Daoy (cell line): ENCODE measurements at places on chromosomes 1 and 21. TPM values are rescaled to one million over a fixed set of nuclear protein-coding genes. Genes with fewer than 3 reads are reported as not detected.

DNA sequence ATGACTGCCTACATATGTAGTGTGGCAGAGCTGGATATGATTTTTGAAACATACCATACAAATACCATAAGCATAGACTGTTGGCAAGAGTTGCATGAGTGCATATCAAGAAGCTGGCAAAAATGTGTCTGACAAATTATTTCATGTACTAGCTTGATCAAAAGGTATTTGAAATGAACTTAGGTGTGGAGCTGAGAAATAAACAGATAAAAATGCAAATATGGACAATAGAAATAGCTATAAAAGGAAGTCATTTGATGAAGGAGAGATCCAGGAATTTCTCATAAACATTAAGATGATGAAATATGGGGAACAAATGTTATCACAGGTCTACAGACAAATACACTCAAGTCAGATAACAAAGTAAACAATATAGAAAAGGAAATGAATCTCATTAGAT lies 609.1 kb downstream of the PTPRC start:
- DNase-seq, result no peak

Gene C1QA
- not detected in 2 replicates for total RNA-seq

- DNase-seq, result no peak
These were observed 7.5 kb downstream of the MIER1 start for GRCh38 chr1:66932291-66932690.

Gene FNDC10
- 1.8 TPM in 1 of 2 replicates, not detected in the other for total RNA-seq

DNA sequence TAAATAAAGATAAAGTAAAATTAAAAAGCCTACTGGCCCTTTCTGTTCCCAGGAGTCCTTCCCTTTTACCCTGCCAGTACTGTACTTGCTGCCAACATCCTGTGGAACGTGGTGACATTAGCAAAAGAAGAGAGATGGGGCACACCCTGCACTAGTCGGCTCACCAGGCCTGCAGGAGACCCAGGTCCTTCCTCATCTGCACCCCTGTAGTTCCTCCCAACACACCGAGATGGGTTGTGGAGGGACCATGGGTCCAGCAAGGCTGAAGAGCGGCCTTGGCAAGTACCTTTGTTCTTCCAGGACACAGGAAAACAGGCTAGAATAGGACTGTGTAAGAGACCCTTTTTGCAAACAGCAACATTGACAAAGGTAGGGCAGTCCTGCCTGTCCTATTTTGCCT lies 98.7 kb upstream of the TMPRSS2 start:
- no peak for DNase-seq

DNA sequence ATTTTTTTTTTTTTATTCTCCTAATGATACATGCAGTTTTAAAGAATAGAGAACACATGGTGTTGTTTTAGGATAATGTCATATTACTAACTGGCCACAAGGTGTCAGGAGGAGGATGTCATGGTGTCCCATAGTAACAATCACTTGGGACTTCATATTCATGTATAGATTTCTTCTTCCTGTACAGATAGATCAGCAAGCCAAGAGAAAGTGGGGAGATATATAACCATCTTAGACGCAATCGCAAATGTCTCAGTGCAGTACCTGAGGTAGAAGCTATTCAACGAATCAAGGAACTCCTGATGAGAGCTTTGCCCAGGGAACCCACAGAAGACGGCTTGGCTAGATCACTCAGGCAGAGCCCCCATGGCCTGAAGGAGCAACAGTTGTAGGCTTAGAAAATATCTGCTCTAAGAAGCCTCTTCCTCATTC lies 12.3 kb downstream of the OR2T11 start:
- peak; percentile 46 for DNase-seq

DNA sequence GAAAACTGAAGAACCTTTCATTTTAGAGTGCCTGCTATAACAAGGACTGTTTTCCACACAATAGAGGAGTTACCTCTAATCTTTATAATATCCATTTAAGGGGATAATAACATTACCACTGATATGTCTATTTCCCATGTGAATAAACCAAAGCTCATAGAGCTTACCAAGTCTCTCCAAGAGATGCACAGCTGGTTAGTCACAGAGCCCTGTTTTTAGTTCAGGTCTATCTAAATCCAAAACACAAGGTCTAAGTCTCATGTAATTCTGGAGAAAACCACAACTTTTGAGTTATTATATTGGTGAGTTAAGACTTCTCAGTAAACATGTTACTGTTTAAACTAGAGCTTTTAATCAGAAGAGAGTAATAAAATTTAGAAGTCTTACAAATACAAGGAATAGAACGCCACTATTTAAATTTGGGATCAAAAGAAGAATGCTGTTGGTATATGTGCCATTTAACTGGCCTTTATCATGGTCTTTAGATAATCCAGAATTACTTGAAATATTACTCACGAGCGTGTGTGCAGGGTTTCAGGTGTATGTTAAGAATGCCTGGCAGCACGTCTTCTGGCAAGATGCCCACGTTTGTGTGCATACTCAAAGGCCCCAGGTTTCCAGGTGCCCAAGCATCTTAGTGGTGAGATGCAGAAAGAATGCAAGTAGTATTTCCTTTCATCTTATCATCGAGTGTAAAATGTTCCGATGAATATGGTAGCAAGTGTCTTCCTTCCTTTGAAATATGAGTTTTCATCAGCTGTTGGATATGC lies 190.6 kb downstream of the FMN2 start:
- DNase-seq, result no peak

DNA sequence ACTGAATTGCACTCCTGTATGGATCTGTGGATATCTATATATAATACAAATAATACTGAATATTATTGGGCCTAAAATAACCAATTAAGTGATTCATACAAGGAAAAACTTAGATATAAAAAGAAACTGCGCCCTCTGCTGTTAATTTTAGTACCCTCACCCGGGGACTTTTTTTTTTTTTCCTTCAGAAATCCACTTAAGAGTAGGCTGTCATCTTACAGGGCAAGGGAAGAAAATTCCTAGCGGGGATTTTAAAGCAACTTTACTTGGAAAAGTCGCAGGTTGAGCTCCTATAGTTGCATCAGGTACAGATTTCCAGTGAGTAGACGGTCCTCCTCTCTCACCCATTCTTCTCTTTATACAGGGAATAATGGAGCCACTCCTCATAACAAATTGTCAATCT lies 1.3 kb downstream of the NTNG1 start:
- DNase-seq, result peak; percentile 27

DNA sequence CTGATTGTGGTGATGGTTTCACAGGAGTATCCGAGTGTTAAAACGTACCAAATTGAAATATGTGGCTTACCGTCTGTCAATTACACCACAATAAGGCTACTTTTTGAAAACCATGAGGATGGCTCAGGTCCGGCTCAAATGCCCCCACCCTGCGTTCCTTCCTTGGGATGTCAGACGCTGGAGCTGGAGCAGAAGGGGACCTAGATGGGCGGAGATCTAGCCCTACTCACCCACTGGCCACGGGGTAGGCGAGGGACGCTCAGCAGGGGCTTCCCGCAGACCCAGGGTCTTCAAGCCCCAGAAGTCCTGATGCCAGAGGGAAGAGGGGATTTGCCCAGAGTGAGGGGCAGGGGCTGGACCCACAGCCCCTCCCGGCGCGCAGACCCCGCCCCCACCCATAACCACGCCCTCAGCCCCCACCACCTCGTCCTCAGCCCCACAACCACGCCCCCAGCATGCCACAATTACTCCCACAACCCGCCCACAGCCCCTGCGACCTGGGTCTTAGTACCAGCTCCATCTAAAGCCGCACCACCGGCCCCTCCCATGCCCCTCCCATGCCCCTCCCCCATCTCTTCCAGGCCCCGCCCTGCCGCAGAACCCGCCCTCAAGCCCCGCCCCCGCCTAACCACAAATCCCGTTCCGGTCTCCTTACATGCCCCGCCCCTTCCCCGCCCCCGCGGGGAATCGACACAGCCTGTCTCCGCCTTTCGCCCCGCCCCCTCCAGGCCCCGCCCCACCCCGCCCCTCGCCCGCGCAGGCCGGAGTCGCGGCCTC lies at the start of gene LRRC3:
TSS of gene LRRC3 (plus strand) at position 764 of the 777 bp plus-strand sequence. CDS start 1,135 bp downstream, outside the sequence.
- peak; percentile 87 for DNase-seq

Gene CYP4A22
- total RNA-seq, result not detected in 2 replicates

GRCh38 chr1:235022981-235023710 lies 105.5 kb downstream of the TOMM20 start:
- no peak for DNase-seq

Gene LIPI
- not detected in 2 replicates for total RNA-seq

DNA sequence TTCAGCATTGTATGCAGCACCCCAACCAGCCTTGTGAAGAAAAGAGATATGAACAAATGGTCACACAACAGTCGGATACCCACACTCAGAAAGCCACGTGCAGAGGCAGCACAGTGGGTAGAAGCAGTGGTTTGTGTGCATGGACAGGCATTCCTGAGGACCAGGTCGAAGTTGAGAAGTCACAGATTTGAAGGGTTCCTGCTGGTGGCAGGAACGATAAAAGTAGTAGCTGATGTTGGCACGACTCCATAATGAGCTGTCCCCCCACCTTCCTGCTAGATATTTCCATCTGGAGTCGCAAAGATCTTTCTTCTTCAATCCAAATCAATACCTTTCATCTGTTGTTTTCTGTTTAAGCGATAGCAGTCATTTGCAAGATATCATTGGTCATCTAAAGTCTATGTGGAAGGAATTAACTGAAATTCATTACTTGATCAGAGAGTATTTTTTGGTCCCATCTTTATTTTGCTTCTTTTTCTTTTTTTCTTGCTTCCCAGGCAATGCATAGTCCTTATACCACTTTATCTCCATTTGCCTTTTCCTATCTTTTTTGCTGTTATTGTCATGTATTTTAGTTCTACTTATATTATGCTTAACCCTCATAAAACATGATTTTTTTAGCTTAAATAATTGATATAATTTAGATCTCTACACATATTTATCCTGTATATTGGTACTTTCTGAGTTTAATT lies 176.4 kb downstream of the DHRS3 start:
- DNase-seq, result no peak

- DNase-seq, result peak; percentile 70
These were observed 78.8 kb downstream of the SPSB1 start for GRCh38 chr1:9371391-9371935.

DNA sequence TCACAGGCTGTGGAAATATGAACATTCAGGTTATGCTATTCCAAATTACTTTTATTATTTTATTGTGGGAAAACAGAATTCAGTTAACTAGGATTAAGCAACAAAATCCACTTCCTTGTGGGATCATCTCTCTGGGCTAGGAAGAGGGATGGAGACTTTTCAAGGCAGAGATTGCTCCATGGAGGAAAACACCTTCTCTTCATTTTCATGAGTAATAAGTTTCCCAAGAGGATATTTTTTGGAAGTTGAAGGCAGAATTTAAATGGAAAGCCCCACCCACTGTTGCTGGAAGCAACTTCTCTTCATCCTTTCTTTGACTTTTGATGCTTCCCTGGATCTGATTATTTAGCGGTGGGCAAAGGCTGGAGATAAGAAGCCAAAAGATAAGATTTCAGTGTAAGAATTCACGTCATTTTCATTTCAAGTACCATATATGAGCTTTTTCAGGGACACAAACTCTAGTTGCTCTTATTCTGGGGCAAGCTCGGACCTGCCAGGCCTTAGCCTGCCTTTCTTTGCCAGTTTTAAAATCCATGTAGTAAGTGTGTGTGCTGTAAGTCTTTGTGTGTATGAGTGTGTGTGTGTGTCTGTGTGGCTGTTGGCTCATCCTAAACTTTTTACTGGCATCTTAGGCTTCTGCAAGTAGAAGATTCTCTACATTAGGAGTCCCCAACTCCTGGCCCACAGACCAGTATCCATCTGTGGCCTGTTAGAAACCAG lies 11.7 kb upstream of the IL24 start:
- no peak for DNase-seq
